ENCODE measurements at places on chromosomes 3 and 15.

DNA sequence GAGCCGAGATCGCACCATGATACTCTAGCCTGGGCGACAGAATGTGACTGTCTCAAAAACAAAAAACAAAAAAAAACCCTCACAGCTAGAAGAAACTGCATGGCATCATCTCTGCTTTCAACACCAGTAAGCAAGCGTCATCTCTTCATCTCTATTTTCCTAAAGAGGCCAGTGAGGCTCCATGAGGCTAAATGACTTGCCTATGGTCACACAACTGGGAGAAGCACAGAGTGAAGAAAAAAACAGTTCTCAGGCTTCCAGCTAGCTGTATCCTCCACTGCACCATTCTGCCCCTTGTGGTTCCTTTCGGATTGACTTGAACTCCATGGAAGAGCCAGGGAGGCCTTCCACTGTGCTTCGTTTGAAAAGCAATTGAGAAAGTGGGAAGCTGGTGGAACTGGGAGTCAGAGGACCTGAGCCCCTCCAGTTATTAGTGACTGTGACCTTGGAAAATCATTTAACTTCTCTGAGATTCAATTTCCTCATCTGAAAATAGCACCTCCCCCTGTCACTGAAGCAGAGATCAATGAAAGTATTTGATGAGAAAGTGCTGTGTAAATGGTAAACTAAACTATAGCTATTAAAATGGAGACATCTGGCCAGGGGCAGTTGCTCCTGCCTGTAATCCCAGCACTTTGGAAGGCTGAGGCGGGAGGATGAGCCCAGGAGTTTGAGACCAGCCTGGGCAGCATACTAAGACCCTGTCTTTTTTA lies 32.1 kb upstream of the DENND4A start:
- no peak for DNase-seq

DNA sequence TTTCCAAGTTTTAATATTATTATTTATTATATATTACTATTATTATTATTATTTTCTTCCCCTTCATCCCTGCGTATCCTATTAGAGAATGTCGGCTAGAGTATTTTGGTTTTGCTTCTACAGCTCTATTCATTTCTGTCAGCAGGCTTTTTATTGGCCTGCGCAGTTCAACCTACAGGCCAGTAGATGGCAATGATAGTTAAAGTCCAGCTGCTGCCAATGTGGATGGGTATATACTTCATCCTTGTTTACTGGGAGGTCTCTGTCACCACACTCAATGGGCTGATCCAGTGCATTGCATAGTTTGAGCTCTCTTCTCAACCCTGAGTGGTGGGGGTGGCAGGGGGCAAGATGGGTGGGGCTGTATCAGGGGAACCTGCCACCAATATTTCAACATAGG lies 799.8 kb downstream of the NSUN3 start:
- no peak for DNase-seq

GRCh38 chr15:94306700-94307650 lies 75.6 kb downstream of the MCTP2 start:
- no peak for DNase-seq

DNA sequence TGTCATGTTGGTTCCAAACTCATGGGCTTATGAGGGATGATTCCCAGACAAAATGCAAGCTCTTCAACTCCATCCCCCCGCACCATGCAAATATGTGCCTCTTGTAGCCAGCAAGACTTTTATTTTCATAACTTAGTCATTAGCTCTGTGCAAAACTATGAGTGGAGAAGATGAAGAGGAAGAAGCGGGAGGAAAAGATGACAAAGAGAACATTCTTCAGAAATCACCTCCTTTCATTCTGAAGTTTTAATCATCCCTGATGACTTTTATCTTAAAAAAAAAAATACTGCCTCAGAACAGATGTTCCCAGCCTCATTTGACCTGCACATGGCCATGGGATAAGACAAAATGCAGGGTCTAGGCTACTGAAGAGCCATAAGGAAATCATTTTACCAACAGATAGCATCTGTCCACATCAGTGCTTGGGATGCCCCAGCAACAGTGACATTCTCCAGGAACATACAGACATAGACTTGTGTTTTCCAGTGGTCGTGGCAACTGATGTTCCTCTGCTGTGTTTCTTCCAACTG lies 145.5 kb downstream of the WNT5A start:
- DNase-seq, result no peak

GRCh38 chr3:65210026-65210814 lies 522.4 kb upstream of the ADAMTS9 start:
- no peak for DNase-seq

DNA sequence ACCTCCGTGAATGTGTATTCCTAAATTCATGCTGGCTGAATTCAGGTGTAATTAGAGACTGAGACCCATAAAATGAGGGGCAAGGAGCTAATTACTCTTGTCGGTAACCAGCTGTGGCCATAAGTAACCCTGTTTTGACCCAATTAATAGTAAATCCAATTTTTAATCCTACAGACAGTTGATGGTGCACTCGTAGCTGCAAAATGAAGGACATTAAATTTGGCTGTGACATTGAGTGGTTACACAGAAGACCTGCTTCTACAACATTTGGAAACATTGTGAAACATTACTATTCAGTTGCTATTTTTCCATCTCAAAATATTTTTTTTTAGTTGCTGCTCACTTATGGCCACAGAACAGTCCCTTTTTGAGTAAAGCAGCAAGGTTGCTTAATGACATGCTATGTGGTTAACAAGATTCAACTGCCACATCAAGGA lies 33.0 kb downstream of the MBNL1 start:
- no peak for DNase-seq

DNA sequence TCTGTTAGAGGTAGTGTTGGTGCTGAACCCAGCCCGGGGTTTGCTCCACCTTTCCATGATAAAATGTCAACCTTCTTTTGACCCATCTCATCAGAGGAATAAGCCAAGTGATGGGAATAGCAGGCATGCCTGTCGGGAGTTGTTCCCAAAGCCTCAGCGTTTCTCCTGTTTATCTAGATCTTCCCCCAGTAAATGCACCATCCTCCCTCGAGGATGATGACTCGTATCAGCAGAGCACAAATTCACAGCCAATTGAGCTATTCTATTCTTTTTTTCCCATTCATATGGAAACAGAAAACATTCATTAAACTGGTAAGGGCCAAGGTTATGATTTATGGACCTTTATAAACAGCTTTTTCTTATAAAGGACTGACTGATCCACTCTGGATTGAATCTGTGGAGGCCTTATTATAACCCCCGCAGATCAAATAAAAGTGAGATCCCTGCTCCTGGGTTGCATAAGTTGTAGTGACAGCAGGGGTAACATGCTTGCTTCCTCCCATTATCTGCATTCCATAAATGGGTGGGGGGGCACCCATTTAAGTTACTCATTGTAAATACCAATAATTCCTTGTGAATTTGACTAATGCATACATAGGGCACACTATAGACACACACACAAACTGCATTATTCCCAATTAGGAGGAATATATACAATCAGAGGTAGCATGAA lies 207.3 kb downstream of the PLCL2 start:
- no peak for DNase-seq

GRCh38 chr3:128480278-128480677 lies 12.7 kb downstream of the GATA2 start:
- no peak for DNase-seq

DNA sequence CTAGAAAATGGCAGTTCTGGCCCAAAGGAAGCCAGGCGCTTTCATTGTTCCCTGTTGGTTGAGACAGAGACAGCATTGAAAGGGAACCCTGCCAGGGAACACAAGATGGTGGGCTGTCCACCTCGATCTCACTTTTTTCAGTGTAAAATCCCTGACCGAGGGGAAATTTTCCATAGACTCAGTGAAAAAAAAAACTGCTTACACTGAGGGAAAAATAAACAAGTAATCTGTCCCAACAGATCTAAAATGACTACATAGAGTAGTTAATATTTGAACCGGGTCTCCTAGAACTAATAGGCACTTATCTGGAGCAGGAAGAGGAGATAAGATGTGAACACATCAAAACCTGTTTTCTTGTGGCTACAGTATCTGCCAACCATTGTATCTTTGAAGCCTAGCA lies 763.4 kb upstream of the GOLIM4 start:
- DNase-seq, result no peak

DNA sequence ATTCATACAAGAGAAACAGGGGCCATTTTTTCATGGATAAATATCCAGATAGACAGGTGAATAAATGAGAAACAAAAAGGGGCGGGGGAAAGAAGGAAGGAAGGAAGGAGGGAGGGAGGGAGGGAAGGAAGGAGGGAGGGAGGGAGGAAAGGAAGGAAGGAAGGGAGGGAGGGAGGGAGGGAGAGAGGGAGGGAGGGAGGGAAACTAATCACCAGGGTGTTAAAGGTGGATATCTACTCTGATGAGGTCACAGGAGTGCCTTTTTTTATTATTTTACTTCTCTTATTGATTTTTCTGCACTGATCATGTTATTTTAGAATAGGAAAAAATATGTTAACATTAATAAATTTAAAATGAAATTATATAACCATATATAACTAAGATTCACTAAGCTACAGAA lies 10.4 kb upstream of the VEPH1 start:
- no peak for DNase-seq

Data from stimulated activated CD8-positive, alpha-beta memory T cell treated with anti-CD3 and anti-CD28 coated beads, Interleukin-4, amount 100 ng/mL, for 24 hours (primary cell).